SHP77 (cell line): ENCODE measurements at places on chromosomes 5 and 9.

GRCh38 chr9:33737811-33738606 is 57.4 kb upstream of the PRSS3 start:
- peak; percentile 21 for DNase-seq

DNA sequence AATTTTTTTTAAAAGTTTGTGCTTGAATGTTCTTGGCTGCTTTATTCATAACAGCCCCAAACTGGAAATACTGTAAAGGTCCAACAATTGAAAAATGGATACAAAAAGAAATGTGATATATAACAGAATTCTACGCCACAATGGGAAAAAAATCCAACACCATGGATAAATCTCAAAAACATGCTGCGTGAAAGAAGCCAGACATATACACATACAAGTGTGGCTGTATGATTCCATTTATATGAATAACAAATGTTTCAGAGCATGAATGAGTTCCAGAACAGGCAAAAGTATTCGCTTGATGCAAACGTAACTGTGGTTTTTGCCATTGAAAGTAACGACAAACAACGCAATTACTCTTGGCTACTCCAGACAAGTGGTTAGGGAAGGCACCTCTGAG is 7.2 kb upstream of the SFXN1 start:
- DNase-seq, result no peak

- DNase-seq, result peak; percentile 84
Observed at GRCh38 chr5:135191084-135191826, 157.2 kb upstream of the PITX1 start.

DNA sequence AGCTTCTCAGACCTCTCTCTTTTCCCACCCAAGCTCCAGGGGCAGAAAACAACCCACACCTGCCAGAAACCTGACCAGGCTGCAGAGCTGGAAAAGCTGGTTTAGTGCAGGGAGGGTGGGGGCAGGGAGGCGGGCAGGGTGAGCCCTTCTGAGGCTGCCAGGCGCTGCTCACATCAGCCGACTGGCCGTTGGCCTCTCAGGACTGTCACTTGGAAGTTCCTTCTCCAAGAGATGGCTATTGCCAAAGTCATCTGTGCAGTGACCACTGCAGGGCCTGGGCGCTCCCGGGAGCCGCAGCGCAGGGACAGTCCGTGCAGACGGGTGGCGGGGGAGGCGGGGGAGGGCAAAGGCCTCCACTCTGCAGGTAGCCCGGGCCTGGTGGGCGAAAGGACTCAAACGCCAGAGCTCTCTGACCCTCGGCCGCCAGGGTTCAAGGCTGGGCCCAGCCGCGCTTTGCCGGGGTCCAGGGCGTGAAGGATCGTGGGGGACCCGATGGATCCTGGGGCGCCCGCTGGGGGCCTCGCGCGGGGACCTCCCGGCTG is 205.0 kb upstream of the IER5L start:
- no peak for DNase-seq

- DNase-seq, result no peak
Observed at GRCh38 chr9:8850914-8851313, 1051.3 kb upstream of the DMAC1 start.
